ENCODE measurements at places on chromosomes 12 and 14.

DNA sequence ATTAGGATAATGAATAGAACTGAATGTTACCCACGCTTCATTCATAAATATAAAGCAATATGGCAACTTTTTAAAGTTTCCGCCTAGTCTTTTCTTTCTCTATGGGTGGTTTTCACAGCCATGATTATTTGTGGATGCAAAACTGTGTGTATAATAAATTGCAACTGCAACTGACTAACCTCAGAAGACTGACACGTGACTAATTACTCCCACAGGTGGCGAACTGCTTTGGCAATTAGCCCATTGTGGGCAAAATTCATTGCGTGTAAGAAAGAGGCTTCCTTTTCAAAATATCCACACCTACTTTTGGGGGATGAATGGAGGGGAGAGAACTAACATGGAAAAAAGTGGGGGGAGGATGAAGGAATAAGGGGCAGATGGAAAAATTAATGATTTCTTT is 79.0 kb downstream of the SLC25A21 start:
- DNase-seq = no peak

DNA sequence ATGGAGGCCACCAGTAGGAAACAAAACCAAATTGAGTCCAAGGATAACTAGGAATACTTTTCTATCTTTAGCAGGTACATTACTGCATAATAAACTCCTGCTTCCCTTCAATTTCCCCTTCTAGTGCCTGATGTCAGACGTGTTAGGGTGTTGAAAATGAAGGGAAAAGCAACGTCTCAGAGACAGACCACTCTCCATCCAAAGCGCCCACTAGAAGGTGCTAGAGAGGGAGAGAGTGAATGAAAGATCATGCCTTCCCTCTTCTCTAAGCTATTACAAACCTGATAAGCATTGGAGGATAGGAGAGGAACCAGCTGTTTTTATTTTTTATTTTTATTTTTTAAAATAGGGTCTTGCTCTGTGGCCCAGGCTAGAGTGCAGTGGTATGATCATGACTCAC is 64.1 kb downstream of the ZNF641 start:
- DNase-seq = no peak

DNA sequence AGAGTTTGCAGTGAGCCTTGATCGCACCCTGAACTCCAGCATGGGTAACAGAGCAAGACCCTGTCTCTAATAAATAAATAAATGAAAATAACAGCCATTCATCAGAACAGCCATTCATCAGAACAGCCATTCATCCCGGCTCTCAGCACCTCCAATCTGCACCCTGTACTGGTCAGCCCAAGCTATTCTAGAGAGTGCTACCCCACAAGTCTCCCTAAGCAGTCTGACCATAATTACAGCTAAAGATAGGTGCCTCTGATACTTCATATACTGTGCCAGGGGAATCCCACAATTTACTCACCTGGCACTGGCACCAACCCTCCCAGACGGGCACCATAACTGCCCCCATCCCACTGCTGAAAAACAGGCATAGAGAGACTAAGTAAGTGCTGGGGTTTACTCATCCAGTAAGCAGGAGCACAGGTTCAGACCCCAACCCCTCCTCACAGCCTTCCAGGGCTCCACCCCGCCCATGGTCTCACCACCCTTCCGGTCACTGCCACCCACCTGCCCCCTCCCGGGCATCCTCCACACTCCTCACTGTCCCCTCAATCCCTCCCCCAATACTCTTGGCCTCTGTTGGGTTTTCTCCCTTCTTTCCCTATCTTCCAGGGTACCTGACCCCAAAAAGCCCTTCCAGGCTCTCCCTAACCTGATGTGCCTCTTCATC is 15.2 kb upstream of the EIF5 start:
- no peak for DNase-seq

- no peak for DNase-seq
Measured at GRCh38 chr14:102580550-102581110, 11.8 kb upstream of the RCOR1 start.

GRCh38 chr12:109378569-109378968 is 30.9 kb downstream of the MYO1H start:
- DNase-seq = no peak

All from activated effector memory CD4-positive, alpha-beta T cell treated with anti-CD3 and anti-CD28 coated beads, Interleukin-2, amount 50 U/mL, for 16 hours (primary cell).